ENCODE measurements at places on chromosomes 3 and 15.

GRCh38 chr15:45203182-45203581, 15.4 kb upstream of the SHF start:
- DNase-seq: no peak

DNA sequence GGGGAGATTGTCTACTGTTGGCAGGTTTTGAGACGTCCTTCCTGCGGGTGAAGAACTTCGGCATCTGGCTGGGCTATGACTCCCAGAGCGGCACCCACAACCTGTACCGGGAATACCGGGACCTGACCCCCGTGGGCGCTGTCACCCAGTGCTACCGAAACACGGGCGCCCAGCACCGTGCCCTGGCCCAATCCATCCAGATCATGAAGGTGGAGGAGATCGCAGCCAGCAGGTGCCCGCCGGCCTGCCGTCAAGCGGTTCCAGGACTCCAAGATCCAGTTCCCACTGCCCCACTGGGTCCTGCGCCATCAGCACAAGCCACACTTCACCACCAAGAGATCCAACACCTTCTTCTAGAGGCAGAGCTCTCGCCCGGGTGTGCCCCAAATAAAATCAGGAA, 194.9 kb upstream of the EPHA6 start:
- no peak for DNase-seq

DNA sequence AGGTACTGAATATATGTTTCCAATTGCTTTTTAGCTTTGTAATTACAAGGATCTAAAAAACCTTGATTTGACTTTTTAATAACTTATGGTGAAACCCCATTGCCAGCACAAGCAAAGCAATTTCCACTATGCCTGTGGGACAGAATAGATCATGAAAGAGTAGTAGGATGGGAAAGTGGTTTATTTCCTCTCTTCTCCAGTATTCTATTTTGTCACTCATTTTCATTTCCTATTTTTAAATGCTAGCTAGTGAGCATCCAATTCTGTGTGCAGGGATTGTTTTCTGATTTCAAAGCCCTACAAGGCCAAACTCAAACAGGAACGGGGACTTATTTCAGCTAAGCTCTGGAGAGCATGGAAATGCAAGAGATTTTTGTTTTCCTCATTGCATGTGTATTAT, 132.0 kb upstream of the TGFBR2 start:
- DNase-seq: no peak

DNA sequence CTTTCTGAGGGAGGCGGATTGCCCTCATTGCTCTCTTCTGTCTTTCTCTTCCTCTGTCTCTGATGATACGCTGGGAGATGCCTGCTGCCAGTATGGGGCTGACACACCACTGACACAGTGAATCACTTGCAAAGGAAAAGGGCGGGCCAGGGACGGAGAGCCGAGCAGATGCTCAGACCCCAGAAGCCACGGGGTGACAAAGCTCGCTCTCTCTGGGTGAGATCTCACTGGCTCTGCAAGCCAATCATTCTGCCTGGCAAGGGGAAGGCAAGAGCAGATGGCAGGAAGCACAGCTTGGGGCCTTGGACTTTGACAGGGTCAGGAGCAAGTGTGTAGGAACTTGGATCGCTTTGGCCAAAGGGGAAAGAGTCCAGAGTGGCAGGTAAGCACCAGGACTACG, 198.7 kb downstream of the NTRK3 start:
- DNase-seq: no peak

DNA sequence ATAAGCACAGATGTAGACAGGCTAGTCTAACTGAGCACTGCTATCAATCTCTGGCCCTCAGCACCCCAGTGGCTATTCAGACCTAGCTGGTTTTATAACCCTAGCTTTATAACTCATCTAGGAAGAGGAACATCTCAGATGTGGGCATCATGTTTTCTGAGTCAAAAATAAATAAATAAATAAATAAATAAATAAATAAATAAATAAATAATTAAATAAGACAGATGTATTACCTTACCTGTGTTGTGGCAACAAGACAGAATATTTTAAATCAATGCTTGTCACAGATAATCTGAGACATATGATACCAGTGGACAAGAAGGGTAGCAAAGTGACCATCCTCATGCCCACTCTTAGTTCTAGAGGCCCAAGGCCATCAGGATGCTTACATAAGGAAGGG, 52.2 kb downstream of the EFHB start:
- no peak for DNase-seq

- peak; percentile 11 for DNase-seq
Measured at GRCh38 chr3:190519886-190520285, 6.0 kb downstream of the IL1RAP start.

- DNase-seq: peak; percentile 74
Measured at GRCh38 chr3:140093742-140094141, 158.8 kb downstream of the CLSTN2 start.
